ENCODE measurements at places on chromosomes 3 and 15.

DNA sequence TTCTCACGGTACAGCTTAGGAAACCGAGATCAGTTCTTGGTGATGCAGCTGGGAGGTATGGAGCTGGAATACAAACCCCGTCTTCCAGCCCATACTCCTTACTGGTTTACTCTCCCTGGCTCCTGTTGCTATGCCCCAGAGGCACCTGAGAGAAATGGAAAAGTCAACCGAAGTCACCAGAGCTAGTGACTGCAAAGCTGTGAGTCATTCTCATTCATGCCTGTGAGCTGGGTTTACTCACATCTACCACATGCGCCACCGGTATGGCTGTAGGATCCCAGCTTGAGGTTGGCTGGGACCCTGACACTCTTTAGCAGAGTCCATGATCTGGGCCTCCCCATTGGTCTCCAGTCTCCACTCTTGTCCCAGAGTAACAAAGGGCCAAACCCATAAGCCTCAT, 111.5 kb upstream of the ETV5 start:
- no peak for DNase-seq

- no peak for DNase-seq
Observed at GRCh38 chr15:28984421-28985315, 98.9 kb downstream of the APBA2 start.

GRCh38 chr3:66302288-66302687, 81.5 kb downstream of the SLC25A26 start:
- DNase-seq, result peak; percentile 12

DNA sequence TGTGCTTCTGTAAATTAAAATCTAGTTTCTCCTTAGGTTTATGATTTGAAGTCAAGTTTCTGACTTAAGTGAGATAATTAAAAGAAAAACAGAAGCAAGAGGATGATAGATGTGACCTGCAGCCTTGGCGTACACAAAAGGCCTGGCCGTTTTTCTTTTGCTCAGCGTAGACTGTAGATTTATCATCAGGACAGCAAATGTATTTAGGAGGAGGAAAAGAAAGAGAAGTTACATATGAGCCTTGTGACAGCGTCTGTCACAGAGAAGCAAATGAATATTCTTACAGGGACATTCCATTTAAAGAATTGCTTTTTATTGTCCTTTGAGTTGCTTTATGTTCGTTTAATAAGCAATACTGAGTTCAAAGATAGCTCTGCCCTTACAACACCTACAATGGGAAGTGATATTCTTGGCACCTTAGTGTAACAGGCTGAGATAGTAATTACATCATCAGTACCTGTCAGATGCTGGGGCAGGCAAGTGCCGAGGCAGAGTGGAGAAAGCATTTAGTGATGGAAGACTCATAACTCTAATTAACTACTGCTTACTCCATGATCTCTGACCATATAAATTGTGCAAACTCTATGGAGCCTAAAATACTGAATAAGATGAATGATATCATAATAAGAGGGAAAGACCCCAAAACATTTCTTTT, 311.5 kb downstream of the MFSD1 start:
- DNase-seq, result no peak

DNA sequence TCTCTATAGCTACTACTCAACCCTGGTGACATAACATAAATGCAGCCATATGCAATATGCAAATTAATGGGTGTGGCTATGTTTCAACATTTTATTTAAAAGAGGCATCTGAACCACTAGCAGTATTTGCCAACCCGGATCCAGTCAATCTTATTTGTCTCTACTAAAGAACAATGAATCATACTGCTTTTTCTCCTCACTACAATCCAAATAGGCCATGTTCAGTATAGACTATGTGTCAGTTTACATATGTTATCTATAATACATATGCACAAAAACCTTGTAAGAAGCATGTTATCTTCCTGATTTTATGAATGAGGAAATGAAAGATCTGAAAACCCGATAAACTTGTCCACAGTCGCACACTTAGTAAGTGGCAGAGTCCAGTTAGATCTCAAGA, 125.7 kb downstream of the STAG1 start:
- no peak for DNase-seq

DNA sequence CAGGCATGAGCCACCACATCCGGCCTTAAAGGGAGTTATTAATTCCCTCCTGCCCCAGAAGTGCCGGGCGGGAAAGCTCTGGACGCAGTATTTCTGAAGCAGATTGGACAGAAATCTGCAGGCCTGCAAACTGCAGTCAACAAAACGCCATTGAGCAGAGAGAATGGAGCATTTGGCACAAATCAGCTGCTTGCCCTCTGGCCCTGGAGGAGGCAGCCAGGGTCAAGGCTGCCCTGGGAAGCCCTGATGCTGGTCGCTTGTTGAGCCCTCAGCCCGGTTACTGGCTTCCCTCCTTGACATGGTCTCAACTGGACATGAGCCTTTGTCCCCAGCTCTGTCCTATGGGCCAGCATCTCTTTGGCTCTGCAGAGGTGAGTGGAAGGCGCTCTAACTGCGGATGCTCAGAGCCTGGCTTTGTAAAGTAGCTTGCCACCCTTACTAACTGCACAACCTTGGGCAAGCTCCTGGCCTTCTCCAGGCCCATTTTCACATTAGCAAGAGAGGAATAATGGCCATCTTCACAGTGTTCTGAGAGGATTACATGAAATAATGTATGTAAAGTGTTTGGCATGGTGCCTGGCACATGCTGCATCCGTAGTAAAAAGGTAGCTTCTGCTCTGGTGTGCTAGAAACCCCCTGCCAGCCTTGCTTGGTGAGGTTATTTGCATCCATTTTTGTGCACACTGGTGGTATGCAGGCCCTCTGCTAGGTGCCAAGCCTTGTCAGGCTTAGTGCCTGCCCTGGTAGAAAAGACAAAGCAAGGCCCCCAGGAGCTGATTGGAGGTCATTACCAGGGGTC, 4.1 kb downstream of the SEMA4B start:
- no peak for DNase-seq

GRCh38 chr3:45029661-45030060, 3.6 kb downstream of the CLEC3B start:
- no peak for DNase-seq

DNA sequence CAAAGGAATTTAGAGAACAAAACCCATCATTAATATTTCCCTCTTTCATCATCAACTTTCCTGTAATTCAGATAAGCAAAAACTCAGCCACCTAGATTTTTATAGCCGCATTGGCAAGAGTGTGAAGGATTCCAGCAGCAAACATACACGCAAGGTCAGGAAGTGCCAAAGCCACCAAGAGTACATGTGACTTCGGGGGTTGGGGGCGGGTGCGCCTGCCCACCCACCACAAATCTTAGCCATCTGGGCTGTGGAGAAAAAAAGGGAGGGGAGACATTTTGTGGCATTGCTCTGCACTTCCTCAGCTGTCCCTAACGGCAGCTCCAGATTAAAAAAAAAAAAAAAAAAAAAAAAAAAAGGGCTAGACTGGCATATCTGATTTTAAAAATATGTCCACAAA, 148.4 kb downstream of the TNIK start:
- DNase-seq, result no peak

- no peak for DNase-seq
Observed at GRCh38 chr3:120119846-120120510, 25.7 kb upstream of the GSK3B start.

GRCh38 chr3:42351207-42351606, 59.2 kb downstream of the LYZL4 start:
- DNase-seq, result no peak

DNA sequence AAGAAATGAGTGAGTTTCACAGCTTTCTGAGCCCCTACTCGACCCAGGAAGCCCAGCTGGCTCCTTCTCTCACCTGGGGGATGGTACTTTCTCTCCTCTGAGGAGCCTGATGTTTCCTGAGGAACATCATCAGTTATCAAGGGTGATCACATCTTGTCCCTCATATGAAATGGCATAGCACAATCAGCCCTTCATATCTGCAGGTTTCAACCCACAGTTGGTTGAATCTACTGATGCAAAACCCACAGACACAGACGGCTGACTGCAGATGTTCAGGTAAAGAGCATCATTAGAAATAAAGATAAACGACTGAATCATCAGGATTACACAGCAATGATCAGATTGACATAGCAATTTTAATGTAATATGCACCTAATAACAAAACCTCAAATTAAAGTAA, 93.6 kb upstream of the OSTN start:
- DNase-seq, result no peak

DNA sequence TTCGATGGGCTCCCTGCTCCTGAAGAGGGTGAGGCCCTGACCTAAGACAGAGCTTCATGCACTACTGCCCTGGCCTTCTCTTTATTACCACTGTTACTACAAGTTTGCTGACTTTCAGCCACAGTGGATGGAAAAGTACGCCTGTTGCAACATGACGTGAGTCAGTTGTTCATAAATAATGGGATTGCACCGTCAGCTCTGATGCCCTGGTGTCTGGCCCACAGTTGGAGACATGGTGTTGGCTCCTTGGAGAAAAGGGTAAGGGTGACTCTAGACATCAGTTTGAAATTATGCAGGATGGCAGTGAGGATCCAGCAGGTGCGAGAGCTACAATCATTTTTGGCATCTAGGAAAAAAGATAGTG, 5.5 kb downstream of the PAQR5 start:
- no peak for DNase-seq

DNA sequence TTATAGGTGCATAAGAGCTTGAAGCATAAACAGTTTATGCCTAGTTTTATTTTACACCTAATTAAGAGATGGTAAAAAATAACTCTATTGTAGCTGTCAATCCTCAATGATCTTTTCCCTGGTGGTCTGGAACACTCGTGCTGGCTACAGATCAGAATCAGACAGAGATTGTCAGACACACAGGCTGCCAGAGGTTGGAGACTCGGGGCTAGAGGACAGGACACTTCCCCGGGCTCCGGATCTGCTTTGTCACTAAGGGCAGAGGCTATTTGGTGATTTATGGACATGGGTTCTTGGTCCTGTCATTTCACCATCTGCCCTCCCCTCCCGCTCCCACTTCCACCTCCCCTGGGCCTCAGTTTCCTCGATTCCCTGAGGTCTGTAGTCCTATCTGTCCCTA, 16.5 kb upstream of the FAM174B start:
- DNase-seq, result no peak

DNA sequence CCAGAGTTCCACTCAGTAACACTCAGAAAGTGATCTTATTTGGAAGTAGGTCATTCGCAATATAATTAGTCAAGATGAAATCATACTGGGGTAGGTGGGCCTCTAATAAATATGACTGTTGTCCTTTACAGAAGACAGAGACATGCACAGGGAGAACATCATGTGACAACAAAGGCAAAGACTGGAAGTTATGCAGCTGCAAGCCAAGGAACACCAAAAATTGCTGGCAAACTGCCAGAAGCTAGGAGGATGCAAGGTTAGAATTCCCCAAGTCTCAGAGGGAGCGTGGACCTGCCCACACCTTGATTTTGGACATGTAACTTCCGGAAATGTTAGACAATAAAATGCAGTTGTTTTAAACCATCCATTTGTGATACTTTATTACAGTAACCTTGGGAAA, 471.5 kb upstream of the AGTR1 start:
- DNase-seq, result no peak

DNA sequence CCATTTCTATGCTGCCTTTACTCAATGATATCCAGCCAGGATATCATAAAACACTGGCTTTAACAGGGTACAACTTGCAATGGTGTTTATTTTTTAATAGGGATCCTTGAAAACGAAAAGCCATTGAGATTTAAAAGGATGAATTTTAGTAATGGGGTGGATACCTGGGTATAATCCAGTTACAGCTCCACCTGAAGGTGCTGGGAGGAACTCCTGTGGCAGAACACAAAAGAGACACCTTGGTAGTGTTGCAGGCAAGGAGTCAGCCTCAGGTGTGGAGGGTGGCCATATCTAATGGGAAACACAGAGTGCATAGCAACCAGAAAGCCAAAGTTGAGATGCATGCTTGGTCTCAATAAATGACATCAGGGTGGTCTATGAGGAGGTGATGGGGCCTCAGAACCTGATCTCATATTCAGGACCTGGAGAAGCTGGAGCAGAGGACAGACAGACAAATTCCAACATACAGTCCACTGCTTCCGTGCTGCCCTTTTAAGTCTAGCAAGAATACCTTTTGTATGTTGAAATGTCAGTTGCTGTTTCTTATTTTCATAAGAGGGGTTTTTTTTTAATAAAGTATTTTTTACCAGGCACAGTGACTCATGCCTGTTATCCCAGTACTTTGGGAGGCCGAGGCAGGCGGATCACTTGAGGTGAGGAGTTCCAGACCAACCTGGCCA, 12.0 kb upstream of the PAQR9 start:
- DNase-seq, result no peak

- DNase-seq, result no peak
Observed at GRCh38 chr3:152836269-152836668, 1.3 kb downstream of the P2RY1 start.

DNA sequence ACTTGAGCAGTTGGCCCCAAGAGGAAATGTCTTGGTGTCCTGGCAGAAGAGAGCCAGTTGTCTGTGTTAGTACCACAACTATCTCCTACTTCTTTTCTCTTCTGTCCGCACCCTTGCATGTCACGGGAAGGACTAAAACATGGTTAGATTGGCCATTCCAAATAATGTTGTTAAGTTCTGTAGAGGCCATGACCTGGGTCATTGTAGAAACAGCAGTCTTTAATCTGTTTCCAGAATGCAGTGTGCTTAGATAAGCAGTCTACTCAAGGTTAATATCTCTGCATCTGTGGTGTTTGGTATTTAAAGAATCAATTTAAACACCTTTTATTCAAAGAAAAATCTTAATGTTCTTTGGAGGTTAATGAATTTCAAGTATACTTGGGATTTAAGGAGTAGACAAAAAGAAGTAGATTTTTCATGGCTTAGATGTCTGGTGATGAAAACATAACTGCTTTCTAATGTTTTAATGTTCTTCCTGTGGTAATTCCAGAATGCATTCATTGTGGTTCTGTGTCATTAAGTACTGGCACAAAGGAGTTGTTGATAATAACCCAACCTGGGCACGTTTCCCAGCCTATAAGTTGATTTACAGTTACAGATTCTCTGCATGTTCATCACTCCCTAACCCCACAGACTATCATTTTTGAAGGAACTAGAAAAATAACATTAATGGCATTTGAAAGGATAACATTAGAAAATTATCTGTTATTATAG, 58.9 kb downstream of the TMEM108 start:
- DNase-seq, result no peak

- DNase-seq, result no peak
Observed at GRCh38 chr3:196533260-196533681, 18.1 kb upstream of the SMCO1 start.
